Subcutaneous adipose tissue (tissue), 4 donors: ENCODE measurements at places on chromosomes 1 and 21. TPM values are rescaled to one million over a fixed set of nuclear protein-coding genes. Genes with fewer than 3 reads are reported as not detected.

The KLF17 gene
- total RNA-seq: not detected

The CSRP1 gene
- 242 TPM for total RNA-seq

The AMY1C gene
- total RNA-seq: not detected

The SPRR2E gene
- total RNA-seq: not detected

The DMBX1 gene
- not detected for total RNA-seq

The DOP1B gene
- 15.4 TPM for total RNA-seq

The SLC25A24 gene
- 68.5 TPM for total RNA-seq

The PLCH2 gene
- 0.68 TPM for total RNA-seq

The SLFNL1 gene
- 0.17 TPM for total RNA-seq

The KRTAP19-6 gene
- not detected for total RNA-seq

The CD53 gene
- 21.7 TPM for total RNA-seq

The UBXN10 gene
- 0.16 TPM for total RNA-seq

The TEX38 gene
- not detected for total RNA-seq

The SCYL3 gene
- 8.7 TPM for total RNA-seq

The KIF21B gene
- 3.2 TPM for total RNA-seq

The COA6 gene
- 17.6 TPM for total RNA-seq

The ITGB2 gene
- total RNA-seq: 232 TPM

The LTN1 gene
- total RNA-seq: 27.0 TPM

The BMP8B gene
- total RNA-seq: 0.44 TPM

The TEKT2 gene
- total RNA-seq: not detected

The SPOCD1 gene
- total RNA-seq: 2.6 TPM

The TMEM200B gene
- total RNA-seq: 35.0 TPM

The FCAMR gene
- not detected for total RNA-seq
